ENCODE measurements at places on chromosomes 13 and 19.

DNA sequence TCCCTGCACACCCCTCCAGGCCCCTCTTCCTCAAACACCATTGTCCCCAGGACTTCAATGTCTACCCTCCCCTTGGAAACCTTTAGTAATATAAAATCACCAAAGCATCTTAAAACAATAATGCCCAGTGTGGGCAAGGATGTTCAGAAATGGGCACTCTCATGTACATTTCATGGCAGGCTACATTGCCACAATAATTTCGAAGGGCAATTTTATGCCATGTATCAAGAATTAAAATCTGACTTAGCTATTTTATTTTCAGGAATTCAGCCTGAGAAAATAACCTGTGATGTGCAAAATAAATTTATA, 35.8 kb upstream of the IGSF23 start:
- DNase-seq = no peak

GRCh38 chr19:16754207-16754806, 34.7 kb downstream of the NWD1 start:
- DNase-seq = no peak

DNA sequence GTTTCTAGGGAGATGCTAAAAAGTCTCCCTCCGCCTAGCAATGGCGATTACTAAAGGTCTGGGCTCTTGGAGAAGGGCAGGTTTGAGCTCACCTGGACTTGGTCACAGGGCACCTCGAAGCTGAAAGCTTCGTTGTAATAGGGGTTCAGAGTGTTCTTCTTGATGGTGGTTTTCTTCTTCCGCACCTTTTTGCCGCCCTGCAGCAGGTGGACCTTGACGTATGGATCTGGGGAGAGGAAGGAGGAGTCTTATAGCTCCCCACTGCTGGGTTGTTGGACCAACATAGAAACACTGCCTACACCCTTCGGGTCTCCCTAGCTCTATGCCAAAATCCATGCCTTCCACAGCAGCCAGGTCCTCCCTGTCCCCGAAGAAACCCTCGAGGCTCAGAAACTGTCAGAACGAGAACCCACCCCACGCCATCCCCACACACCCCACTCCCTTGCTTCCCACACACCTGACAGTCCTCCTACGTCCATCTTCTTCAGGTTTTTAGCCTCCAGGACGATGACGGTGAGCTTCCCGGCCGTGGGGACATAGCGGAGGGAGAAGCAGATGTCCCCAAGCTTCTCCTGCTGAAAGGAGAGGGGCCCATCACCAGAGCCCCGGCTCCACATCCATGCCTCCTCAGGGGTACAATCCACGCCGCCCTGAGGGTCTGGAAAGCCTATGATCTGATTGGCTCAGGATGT, 5.5 kb downstream of the SYT5 start:
- no peak for DNase-seq

GRCh38 chr19:40465025-40465556, 454 bp downstream of the BLVRB start:
- peak; percentile 71 for DNase-seq

DNA sequence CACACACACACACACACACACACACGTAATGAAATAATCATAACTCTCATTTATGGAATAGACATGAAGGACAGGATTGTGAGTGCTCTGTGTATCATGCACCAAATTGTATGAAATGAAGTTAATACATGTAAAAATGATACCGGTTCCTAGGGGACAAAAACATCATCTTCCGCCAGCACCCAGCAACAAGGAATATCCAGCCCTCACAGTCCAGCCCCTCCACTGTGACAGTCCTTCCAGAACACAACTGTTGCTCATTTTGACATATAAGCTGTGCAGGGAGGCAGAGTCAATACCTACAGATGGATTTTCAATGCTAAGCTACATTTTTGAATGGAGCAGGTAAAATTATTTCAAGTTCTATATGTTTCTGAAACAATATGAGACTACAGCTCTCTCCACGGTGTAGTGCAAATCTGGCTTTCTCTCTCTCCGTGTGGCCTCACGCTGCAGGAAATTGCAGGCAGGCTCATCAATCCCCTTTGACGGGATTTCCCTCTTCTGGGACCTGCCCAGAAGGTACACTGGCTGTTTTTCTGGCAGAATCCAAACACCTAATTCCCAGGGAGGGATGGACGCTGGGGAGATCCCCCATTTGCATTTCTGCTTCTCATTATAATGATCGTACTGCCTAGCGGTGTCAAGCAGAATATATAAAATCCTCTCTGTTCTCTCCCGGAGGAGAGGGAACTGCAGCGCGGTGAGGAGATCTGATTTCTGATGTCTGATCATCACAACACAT, 494.0 kb downstream of the LIG4 start:
- no peak for DNase-seq

DNA sequence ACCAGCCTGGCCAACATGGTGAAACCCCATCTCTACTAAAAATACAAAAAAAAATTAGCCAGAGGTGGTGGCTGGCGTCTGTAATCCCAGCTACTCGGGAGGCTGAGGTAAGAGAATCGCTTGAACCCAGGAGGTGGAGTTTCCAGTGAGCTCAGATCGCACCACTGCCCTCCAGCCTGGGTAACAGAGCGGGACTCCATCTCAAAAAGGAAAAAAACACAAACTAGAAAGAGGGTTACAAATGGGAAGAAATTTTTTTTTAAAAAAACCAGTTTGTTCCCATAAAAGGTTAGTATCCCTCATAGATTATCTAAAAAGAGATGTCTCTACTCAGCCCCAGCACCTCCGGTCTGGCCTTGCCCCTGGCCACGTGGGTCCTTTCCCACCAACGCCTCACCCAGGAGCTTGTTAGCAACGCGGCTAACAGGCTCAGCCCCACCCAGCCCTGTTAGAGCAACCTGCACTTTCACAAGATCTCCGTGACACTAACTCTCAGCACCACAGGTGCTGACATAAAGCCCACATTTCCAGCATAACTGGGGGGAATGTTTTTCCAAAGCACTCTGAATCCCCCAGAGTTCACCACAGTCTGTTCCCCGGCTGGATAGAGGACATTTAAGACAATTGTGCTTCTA, 4.3 kb downstream of the DMKN start:
- no peak for DNase-seq

DNA sequence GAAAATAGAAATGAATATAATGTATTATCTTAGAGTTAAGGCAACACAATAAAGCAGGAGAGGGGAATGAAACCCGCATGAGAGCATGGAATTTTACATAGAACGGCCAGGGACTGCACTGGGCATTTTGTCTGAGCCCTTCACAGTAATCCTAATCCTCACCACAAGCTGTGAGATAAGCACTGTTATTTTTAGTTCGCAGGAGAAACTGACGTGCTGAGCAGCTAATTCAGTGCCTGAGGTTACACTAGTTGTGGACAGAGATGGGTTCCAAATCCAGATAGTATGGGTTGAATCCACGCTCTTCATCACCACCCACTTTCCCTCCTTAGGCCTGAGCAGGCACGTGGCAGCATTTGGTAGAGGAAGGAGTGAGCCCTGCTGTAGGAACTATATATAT, 24.8 kb upstream of the ZNF527 start:
- no peak for DNase-seq

DNA sequence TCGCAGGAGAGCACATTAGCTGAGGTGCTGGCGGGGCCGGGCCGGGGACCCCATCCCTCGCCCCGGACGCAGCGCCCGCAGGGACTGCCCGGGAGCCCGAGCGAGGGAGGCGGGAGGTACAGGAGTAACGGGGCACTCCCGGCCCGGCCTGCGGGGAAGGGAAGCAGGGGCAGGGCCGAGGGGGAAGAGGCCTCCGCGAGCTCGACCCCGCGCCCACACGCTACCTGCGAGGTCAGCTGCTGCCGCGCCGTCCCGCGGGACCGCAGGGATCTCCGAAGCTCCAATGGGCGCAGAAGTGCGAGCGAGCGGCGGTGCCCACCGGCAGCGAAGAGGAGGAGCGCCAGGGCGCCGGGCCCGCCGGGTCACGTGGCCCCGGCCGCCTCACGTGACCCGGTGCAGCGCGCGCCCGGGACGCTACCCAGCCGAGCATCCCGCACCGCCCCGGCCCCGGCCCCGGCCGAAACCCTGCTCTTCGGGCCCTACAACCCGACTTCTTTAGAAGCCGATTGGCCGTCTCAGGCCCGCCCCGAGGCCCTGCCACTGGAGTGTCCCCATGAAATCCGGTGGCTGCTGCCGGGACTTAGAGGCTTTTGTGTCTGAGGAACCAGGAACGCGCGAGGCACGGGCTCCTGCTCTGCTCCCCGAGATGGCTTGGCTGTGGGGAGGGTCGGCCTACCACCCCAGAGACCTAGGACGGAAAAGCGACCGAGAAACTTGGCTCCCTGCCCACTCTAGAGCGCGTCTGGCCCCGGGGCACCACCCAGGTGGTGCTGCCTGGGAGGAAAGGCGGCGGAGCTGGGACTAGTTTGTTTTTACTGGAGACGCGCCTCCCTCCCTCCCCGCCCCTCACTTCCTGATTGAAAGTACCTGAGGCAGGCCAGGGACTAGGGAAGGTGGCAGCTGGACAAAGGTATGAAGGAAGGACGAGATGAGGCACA, at the start of gene RCBTB1:
RCBTB1 (minus strand) TSS at position 339 of the 938 bp plus-strand sequence. CDS start 18,279 bp downstream, outside the sequence.
- DNase-seq = peak; percentile 31

DNA sequence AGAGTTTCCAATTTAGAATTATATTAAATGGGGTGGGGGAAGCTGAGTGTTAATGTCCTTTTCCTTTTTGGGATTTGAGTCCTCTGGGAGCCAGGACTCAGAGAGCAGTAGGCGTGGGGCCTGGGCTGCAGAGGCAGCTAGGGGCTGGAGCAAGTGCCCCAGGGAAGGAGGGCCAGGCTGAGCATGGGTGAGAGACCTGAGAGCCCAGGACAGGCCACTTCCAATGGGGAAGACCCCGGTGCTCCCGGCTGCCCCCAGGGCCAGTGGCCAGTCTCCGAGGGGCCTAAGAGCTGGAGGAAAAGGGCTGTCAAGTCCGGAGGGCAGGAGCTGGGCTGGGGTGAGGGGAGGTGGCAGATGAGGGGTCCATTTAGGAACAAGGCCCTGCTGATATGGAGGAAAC, 371.5 kb downstream of the ZNF536 start:
- DNase-seq = no peak

- DNase-seq = no peak
Observed at GRCh38 chr13:80524447-80525215, 183.7 kb upstream of the SPRY2 start.

DNA sequence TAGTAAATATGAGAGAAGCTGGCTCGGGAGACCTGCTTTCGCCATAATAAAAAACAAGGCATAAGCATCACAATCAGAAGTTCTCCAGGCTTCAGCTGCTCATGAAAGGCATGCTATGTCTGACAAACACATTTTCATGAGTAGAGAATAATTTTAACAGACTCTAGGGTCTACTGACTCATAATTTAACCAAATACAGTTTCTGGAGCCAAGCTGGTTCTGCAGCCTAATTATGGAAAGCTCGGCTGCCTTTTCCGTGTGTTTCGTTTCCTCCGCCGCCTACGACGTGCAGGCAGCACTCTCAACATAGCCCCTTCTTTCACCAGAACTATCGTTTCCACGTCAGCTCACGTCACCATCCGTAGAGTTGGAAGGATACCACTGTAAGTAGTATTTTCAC, 5.7 kb downstream of the MCF2L start:
- DNase-seq = no peak

DNA sequence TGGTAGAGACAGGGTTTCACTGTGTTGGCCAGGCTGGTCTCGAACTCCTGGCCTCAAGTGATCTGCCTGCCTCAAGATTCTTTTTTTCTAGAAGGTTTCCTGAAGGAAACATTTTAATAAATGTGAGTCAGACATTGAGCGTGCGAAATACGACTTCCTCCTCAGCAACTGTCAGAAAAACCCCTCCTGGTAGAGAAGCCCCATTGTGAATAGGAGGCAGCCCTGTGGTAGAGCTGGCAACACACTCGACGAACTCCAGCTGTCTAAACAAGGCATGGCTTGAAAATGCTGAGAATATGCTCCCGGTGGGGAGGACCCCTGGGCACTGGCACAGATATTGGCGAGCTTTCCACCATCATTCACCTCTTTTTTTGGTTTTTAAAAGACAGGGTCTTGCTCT, 9.8 kb downstream of the ZNF333 start:
- DNase-seq = no peak

DNA sequence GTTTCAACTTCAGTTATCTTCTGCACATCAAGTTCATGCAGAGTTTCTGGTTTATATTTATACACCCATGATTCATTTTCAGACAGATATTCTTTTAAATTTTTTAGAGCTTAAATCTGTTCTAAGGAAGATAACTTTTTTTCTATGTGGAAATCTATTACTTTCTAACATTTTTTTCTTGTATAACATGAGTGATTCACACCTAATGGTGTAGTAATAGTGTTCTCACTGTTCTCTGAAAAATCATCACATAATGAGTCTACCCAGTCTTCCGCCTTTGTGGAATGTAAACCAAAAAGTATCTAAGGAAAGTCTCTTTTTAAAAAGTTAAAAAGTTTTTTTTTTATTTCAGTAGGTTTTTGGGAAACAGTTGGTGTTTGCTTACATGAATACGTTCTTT, 70.8 kb downstream of the FNDC3A start:
- DNase-seq = no peak

- DNase-seq = no peak
Observed at GRCh38 chr19:5302396-5302795, 38.2 kb downstream of the PTPRS start.

GRCh38 chr19:4507150-4507452, 11.2 kb downstream of the PLIN4 start:
- DNase-seq = no peak

DNA sequence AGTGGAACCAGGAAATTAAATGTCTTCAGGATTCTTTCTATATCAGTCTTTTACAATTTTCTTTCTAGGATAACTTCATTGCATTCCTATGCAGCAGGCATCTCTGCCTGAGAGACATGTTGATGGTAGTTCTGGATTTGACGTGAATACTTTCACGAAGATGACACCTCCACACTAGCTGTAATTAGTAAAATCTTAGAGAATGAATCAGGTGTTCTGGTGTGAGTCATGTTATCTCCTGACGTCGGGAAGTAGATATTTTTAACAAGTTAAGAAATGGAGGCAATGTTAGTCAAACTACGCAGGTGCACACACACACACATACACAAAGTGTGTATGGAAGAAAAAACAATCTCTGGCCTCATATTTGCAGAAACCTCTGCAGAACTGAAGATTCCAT, 1661.3 kb upstream of the MIR17HG start:
- no peak for DNase-seq

DNA sequence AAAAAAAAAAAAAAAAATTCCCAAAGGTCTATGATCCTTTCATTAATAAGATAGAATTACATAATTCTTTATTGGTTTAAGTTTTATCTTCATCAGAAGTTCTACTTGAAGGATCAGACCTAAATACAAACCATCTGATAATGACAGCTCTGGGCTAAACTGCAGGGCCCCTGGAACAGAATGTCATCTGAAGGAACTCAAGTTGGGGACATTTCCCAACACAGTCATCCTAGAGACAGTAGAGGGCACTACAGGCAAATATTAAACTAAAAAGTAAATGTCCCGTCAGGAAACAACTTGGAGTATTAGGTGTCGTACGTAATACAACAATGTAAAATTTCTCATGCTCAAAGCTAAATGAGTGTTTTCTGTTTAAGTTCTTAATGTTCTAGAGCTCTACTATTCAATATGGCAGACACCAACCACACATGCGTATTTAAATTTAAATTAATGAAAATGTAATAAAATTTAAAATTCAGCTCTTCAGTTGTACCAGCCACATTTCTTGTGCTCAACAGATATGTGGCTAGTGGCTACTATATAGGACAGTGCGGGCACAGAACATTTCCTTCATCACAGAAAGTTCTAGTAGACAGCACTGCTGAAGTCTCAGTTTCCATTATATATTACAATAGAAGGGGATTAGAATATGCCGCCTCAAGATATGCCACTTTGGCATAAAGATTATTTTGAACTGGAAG, 21.8 kb upstream of the NAXD start:
- peak; percentile 62 for DNase-seq
